Stimulated activated CD8-positive, alpha-beta memory T cell treated with anti-CD3 and anti-CD28 coated beads, Interleukin-4, amount 100 ng/mL, for 48 hours (primary cell): ENCODE measurements at places on chromosomes 12 and 14.

DNA sequence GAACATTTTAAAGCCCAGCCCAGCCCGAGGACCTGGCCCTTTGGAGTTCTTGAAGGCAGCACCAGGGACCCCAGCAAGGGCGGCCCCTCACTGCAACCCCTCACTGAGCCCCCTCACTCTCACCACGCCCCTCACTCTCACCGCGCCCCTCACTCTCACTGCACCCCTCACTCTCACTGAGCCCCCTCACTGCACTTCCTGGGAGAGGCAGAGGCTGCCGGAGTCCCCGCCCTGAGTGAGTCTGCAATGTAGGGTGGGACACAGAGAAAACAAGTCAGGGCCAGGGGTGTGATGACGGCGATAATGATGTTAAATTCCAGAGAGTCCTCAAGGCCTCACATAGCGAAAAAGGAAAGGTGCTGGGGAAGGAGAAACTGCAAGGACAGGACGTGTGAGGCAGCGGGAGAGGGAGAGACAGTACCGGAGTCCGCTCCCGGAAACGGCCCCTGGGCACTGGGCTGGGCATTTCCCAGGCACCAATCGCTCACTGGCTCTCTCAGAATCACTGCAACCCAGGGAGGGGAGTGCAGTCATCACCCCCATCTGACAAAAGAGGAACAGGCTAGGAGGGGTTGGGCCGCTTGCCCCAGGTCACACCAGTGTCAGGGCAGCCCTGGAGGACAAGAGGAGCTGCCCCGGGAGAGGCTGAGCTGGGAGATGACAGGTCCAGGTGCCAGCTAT is 24.9 kb downstream of the CCDC88C start:
- DNase-seq, result no peak

- DNase-seq, result peak; percentile 42
Measured at GRCh38 chr14:60648934-60649874, at the start of gene SIX1. Gene SIX1 (minus strand): TSS chr14:60649477. CDS start chr14:60649189, 288 bp downstream.

DNA sequence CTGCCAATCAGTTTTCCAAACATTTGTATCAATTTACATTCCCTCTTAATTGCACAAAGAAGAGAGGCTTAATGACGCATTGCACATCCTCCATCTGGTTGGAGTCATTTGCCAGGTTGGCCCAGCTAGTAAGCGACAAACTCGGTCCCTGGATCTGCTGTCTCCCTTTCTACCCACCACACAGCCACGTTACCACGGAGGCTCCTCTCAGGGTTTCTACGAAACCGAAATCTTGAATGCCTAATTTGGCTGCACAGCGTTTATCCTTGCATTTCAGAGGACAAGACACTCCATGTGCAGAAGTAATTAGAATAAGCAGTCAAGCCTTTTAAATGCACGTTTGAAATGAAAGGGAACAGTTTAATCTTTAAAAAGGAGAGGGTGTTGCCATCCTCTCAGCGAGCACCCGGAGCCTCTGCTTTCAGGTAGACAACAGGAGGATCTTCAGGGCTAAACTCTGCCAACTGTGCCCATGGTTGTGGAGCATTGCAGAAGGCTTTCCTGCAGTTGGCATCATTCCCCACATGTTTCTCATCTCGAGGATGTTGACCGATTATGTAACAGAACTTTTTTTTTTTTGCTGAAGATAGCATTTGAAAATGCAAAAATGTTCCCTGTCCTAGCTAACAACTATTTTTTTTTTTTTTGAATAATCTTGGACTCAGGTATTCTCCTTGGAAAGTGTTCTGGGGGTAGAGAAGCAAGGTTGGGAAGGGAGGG is 37.8 kb downstream of the SLC24A4 start:
- DNase-seq, result no peak

- no peak for DNase-seq
Measured at GRCh38 chr12:74482115-74482514, 55.5 kb upstream of the ATXN7L3B start.

- no peak for DNase-seq
Measured at GRCh38 chr14:97180304-97181200, 383.4 kb downstream of the VRK1 start.

- no peak for DNase-seq
Measured at GRCh38 chr14:63910583-63911363, 58.0 kb downstream of the SYNE2 start.

- no peak for DNase-seq
Measured at GRCh38 chr14:20597108-20597507, 5.9 kb upstream of the RNASE12 start.

DNA sequence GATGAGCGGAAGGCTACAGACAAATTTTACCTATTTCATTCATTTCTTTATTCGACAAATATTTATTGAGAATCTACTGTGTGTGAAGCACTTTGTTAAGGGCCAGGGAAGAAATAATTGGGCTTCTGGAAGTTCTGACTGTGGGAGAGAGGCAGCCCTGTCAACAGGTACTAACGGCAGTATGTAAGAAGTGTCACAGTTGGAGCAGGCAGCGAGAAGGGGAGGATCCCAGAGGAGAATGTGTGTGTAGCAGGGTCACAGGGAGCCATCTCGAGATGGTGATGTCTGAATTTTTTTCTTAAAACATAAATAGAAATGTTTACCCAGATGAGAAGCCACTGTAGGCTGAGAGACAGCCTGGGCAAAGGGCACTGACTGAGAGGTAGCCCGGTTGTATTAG is 163.3 kb upstream of the SLC38A2 start:
- DNase-seq, result no peak

GRCh38 chr12:52162981-52163380 is 28.8 kb downstream of the KRT80 start:
- no peak for DNase-seq

DNA sequence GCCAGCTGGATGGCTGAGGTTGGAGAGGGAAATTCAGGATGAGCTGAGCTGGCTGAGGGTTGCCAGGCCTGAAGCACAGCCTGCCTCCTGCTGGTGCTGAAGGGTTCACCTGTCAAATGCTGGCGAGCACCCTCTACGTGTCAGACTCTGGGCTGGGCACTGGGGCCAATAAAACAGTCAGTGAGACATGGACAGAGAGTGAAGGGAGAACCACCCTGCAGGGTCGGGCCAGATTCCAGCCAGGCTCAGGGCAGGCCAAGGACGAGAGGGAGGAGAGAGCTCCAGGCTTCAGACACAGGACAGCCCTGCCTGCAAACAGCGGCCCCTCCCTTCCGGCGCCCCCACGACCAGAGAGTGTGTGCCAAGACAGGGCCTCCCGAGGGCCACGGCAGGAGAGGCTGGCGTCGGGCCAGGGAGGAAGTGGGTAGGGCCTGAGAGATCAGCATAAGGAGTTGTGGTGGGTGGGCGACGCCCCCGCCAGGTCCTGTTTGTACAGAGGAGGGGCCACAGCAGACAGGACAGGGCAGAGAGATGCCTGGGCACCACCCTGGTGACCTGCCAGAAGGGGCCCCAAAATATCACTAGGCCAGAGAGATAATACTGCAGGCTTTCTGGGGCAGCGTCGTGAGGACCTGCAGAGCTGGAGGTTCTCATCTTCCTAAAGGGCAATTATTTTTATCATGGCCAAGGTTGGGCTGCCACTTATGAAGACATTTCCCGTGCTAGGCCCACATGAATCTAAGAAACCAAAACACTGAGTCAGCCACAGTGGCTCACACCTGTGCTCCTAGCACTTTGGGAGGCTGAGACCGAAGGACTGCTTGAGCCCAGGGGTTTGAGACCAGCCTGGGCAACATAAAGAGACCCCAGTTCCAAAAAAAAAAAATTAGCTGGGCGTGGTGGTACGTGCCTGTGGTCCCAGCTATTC is 73.1 kb upstream of the GPR68 start:
- peak; percentile 90 for DNase-seq

DNA sequence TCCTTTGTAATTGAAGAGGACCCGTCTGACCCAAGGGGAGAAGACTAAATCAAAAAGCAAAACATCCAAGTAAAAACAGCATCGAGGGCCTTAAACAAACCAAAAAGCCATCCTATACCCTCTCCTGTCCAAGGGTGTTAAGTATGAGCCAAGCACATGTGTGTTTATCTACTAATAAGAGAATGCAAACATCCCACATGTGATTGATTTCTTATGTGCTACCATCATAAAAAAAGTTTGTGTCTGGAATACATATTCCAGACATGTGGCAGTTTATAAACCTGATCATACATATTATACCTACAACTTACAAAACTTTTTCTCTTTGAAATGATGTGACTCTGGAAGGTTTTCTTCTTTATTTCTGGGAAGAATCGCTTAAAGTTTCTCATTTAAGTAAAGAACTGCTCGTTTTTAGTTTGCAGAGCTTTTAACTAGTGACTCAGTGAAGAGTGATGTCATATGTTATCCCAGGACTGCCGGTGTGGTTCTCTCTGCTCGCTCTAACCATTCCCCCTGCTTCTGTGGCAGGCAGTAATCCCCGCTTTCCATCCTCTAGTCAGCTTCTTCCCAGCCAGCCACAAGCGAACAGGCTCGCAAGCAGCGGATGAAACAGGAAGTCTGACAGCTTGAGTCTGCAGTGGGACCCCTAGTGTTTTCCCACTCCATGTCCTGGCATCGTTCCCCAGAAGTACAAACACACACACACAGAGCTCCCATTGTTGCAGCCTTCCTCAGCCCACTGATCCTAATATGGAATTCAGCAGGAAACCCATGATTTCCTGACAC is 431 bp upstream of the RHOJ start:
- no peak for DNase-seq

DNA sequence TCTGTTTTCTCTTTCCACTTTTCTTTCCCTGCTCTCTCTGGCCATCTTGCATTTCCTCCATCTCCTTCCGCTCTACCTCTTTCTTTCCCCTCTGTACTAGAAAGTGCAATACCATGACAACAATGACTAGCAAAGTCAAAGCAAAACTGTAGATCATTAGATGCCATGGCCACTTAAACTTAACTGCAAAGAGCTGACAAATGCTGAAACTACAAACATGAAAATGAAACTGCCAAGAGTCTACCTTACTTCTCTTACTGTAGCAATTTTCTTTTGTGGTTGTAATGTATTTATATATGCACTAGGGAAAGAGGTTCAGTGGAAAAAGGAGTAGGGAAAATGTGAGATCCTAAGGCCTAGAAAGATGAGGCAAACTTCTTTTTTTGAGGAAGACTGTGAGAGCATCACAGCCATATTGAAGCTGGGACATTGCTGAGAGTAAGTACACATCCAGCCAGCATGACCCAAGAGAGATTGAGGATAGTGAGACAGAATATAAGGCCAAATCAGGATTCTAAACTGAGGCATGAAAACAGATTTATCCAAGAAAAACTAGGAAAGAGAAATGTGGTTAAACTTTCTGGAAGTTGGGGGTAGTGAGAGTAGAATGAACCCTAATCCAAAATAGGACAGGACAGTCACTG is 276.6 kb upstream of the NAV3 start:
- no peak for DNase-seq

- DNase-seq, result no peak
Measured at GRCh38 chr14:22994762-22995275, 12.5 kb upstream of the AJUBA start.

GRCh38 chr12:25020621-25021243 is 71.8 kb upstream of the BCAT1 start:
- DNase-seq, result no peak

DNA sequence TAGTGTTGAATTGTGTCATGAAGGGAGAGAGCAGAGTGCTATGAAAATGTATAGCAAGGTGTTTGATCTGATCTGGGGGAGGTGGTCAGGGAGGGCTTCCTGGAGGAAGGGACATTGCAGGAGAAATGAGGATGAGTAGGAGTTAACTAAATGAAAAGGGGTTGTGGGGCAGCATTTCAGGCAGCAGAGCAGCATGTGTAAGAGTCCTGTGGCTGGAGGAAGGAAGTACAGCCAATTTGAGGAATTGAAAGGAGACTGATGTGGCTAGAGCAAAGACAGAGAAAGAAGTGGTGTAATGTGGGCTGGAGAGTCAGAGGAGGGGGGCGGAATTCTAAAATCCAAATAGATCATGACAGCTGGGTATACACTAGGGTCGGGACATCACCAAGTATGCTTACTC is 20.5 kb downstream of the NPC2 start:
- no peak for DNase-seq

GRCh38 chr14:73027546-73027945 is 640 bp upstream of the ZFYVE1 start:
- no peak for DNase-seq

- DNase-seq, result no peak
Measured at GRCh38 chr14:102479777-102480176, 29.8 kb downstream of the ANKRD9 start.

- DNase-seq, result no peak
Measured at GRCh38 chr12:112928978-112929377, 9.3 kb upstream of the OAS3 start.

DNA sequence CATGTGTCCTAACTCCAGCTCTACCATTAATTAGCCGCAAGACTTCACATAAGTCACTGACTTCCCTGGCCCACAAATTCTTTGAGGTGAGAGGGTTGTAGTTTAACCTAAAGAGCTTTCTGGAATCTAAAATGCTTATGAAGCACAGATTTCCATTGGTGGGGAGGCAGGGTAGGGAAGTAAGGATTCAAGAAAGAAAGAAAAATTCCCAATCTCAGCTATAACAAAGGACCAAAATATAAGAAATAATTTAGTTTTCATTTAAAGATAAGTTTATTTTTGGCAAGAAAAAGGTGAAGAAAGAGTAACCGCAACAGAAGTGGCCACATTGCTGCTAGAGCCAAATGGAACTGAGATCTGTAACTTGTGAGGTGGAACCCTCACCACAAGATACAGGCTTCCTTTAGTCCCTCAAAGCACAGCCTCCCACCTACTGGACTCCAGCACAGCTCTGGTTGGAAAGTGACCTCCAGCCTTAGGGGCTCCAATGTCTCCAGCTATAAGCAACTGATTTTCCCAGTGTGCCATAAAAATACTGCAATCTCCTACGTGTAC is 23.6 kb downstream of the DAD1 start:
- DNase-seq, result no peak

GRCh38 chr12:89181271-89181920 is 170.9 kb downstream of the DUSP6 start:
- no peak for DNase-seq

- no peak for DNase-seq
Measured at GRCh38 chr12:120961604-120962531, 16.5 kb upstream of the HNF1A start.

DNA sequence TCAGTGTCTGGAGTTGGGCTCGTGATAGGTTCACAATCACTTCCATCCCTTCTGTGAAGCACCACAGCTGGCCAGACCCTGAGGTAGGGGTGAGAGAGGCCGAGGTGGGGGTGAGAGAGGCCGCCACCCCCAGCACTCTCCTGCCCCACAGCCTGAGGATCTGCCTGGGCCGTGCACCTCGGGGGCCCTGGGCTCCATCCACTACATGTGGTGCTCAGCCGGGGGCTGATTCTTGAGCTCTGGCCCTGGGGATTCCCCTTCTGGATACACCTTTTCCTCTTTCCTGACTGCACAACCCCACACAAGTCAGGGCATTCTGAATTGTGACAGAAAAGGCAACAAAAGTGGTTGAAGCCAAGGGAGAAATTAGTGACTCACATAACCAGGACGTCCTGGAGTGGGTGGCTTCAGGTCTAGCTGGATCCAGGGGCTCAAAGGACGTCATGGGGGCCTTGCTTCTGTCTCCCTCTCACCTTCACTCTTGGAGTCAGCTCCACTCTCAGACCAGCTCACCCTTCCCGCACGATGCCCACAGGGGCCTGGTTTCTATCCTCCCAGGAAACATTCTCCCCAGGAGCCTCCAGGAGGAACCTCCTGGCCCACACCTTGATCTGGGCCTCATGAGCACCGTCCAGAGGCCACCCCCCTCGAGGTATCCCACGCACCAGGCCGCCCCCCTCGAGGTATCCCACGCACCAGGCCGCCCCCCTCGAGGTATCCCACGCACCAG is 12.1 kb upstream of the FBRSL1 start:
- no peak for DNase-seq
